ENCODE measurements at places on chromosomes 7 and 10.

DNA sequence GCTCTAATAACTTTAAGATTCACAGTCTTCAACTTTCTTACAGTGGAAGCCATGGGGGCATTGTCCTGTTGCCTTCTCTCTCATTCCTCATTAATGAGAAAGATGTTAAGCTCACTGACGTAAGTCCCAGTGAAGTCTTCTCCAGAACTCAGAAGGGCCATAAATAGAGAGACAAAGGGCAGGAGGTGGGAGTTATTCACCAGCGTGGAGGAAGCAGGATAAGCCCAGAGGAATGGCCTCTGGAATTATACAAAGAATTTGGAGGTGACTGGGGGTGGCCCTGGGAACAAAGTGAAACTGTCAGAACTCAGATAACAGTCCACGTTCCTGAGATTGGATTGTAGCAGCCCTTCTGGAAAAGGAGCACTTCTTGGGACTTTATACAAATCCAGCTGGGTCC lies 52.4 kb downstream of the SORBS1 start:
- no peak for DNase-seq

- no peak for DNase-seq
These were observed 257.0 kb downstream of the PARD3 start for GRCh38 chr10:34558093-34558583.

GRCh38 chr10:100887761-100888296 lies 24.9 kb upstream of the SLF2 start:
- DNase-seq: no peak

- no peak for DNase-seq
These were observed 49.9 kb downstream of the ARL4A start for GRCh38 chr7:12737373-12737772.
